ENCODE measurements at places on chromosomes 2 and 18.

DNA sequence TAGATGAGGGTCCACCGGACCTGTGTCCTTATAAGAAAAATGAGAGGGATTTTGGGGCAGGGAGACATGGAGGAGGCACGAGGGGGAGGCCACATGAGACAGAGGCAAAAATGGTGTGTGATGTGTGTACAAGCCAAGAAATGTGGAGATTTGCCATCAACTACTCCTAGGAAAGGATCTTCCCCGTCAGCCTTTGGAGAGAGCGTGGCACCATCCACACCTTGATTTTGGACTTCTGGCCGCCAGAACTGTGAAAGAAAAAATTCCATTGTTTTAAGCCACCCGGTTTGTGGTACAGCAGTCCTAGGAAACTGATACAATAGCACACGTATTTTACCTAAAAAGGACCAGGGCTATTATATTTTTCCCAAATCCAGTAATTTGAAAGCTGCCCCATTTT, 829.0 kb upstream of the SALL3 start:
- no peak for DNase-seq

DNA sequence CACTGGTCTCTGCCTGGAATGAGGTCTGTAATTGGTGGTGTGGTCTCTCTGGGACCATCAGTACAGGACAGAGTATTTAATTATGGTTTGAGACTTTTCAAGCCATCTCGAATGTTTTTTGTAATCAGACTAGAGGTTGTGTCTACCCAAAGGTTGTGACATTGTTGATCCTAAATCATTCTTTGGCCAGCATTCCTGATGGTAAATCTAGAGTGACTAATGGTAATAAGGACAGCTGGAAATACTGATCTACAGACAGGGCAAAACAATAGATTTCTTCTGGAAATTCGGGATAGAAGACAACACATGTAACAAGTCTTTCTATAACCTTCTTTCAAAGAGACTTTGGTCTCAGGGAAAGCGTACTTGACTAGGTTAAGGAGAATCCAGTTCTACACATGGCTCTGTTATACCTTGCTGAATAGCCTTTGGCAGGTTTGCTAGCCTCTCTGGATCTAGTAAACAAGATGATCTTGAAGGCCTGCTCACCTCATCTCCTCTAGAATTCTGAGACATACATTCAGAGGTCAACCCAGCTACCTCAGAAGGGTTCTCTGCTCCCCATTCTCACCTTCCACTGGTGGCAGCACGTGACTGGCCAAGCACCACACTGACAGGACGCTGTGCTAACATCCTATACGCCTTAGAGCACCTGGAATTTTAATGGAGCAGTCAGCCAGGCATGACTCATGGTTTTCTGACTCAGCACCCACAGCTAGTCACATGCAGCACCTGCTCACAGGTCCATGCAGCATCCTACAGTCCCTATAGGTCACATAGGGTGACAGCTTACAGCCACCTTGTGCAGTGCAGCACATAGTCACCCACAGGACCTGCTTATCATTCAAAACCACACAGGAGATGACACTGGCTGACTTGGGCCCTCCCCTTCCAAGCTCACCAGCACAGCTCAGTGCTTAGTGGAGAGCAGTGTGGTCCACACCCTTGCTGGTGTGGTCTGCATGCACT, 12.2 kb downstream of the PLB1 start:
- peak; percentile 64 for DNase-seq

GRCh38 chr2:173749315-173749714, 215.9 kb downstream of the SP3 start:
- no peak for DNase-seq

DNA sequence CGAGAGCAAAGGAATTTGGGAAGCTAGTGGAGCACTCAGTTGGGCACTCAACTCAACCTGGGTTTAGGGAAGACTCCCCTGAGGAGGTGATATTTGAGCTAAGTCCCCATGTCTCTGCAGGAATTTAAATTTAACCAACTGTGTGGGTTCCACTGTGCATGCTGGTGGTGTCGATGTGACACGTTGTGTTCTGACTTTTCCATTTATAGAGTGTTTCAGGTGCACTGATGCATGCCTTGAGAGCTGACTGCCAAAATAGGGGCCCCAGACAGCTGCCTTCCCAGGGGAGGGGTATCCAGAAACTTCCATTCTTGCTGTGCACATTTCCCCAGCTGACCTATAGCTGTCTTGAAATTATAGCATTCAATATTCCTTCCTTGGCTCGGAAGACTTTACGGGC, 63.7 kb upstream of the BCL2L11 start:
- DNase-seq = no peak

- no peak for DNase-seq
Observed at GRCh38 chr2:84894758-84895520, 10.5 kb upstream of the TMSB10 start.

DNA sequence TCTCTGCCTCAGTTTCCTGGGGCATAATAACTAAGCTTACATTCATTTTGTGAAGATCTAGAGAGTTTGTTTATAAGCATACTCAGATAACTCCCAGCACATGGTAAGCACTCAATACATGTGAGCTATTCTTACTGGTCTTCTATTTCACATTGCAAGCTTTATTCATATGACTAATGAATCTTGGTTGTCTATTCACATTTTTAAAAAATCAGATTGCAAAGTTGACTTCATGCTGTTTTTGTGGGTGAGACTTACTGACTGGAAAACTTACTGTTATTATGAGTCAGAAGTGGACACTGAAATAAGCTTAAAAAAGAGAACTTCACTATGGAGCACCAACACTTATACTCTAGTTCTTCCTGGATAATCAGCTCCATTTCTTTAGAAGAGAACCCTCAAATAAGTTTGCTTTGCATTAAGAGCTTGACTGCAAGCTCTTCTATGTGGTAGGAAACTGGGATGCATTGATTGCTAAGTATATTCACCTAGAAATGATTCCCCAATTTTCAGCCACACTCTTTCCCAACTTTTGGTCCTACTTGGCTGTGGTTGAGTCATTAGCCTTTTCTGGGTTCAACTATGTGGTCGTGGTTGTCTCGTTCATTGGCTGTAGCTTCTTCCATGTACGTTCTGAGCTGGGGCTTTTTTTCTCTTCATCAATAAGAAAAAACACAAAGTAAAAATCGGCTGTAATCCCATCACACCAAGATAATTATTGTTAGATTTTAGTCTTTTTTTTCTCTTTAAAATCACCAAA, 29.5 kb upstream of the RBMS1 start:
- DNase-seq = no peak

DNA sequence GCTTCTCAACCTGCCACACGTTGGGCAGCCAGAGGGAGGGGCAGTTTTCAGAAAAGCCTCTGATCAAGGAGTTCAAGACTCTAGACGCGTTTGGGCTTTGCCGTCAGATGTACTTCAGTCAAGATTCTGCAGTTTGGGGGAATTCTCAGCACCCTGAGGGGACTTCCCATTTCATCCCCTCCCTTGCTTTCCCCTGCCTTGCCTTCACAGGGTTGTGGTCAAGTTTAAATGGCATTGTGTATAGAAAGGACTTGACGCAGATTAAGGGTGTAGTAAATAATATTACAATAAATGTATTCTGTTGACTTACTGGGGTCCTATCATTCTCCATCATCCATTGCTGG, 198.3 kb upstream of the NABP1 start:
- no peak for DNase-seq

DNA sequence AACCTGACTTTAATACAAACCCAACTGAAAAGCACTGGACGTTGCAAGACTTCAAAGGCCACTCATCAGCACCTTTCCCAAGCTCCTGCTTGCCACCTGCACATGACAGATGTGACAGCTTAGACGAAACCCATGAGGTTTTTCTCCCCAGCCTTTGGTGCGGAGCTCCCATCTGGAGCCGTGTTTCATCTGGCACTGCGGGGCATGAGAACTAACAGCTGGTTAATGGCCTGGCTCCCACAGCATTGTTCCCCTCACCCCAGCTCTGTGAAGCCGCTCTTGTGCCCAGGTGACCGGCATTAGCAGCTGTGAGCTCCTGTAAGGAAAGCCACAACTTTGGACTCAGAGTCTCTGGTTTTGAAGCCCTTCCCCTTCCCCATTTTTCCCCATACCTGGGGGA, 50.9 kb downstream of the GALR1 start:
- no peak for DNase-seq

- no peak for DNase-seq
Observed at GRCh38 chr2:196182439-196183171, 11.2 kb upstream of the STK17B start.

GRCh38 chr18:79805211-79805887, 7.6 kb downstream of the KCNG2 start:
- no peak for DNase-seq

GRCh38 chr2:98460573-98461497, 16.2 kb downstream of the INPP4A start:
- DNase-seq = no peak

DNA sequence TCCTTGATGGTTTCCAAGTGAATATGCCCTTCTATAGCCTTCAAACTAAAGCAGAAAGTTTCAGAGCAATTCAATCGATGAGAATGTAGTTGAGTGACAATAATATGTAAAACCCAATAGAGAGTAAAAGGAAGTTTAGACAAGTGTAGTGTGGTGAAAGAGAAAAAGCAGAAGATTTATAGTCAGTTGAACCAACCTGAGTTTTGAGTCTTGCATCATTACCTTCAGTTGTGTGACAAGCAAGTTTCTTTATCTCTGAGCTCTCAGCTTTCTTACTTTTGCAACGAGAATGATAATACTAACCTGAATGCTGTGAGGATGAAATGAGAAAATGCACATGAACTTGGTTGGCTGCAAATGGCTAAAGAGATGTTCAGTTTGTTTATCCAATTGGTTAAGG, 40.6 kb upstream of the TMEM247 start:
- no peak for DNase-seq

- no peak for DNase-seq
Observed at GRCh38 chr2:239836021-239836765, 188.9 kb downstream of the NDUFA10 start.

GRCh38 chr2:151730262-151730975, 3.9 kb downstream of the NEB start:
- DNase-seq = no peak

DNA sequence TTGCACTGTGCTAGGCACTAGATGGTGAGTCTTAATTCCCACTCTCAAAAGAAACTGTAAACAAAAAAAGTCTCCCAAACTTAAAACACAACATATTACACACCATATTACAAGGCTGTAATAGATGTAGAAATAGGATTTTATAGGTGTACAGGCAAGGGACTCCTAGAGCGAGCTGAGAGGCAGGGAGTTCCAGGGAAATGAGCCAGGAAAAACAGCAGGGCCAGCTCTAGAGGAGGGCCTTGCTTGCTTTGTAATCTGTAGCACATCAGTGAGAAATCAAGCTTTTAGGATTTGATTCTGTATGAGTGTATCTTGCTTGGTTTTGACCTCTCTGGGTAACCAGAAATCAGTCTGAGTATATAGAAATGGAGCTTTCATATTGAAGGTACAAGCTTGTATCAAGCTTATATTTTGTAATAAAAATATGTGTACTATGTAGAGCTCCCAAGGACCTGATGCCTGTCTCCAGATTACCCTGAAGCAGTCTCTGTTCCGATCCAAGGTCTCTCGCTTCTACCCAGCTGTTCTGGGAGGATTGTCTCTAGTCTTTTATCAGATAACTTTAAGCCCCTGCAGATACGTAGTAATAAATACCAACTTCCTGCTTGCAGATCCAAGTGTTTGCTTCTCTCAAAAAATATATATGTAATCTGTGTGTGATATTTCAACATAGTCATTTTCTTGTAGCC, 73.0 kb downstream of the MYO1B start:
- DNase-seq = no peak

GRCh38 chr2:177881008-177881747, 191.4 kb downstream of the PDE11A start:
- DNase-seq = no peak

DNA sequence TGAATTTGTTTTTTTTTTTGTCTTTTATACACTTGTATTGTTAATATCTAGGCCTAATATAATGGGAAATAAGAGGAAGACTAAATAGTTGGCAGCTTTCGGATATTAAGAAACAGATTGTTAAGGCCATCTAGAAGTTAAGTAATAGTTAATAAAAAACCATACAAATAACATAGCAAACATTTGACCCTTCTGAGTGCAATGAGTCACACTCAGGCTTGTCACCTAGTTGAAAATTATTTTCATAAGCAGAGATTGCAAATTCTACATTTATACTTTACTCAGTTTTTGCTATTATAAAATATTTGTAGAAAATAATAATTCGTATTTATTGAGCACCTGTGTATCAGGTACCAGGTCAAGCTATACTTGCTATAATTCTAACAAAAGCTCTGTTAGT, 2.4 kb downstream of the NUP35 start:
- DNase-seq = no peak

- no peak for DNase-seq
Observed at GRCh38 chr2:16288371-16289112, 348.2 kb downstream of the MYCN start.

DNA sequence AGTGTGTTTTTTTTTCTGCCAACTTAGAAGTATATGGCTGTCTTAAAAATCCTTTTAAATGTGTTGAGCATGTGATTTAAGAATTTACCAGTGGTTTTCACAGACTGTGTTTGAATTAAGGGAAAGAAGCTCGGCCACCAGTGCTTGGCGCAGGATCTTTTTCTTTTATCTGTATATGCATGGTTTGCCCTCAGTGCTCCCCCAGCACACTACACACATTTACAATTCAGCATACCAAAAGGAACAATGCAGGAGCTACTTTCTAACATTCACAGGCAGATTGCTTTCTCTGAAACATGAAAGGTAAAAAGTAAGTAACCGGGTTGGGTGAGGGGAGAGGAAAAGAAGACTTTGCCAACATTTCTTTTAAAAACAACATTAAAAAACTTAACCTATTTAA, 3.9 kb downstream of the SALL3 start:
- no peak for DNase-seq

DNA sequence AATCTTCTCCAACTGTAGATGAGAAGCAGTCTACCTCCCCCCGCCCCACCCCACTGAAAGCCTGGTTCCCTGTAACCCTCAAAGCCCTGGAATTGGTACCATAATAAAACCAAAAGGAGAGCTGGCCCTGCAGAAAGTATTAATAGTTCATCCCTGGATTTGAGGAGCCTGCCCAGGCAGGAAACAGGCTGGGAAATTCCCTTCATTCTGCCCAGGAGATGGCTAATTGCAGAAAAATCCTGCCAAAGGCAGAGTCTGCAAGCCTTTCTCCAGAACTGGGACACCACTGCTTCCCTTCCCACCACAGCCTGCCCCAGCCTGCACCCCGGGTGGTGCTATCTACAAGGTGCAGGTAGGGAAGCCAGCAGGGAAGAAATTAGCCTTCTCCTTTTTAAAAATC, 16.3 kb downstream of the GKN2 start:
- DNase-seq = no peak

DNA sequence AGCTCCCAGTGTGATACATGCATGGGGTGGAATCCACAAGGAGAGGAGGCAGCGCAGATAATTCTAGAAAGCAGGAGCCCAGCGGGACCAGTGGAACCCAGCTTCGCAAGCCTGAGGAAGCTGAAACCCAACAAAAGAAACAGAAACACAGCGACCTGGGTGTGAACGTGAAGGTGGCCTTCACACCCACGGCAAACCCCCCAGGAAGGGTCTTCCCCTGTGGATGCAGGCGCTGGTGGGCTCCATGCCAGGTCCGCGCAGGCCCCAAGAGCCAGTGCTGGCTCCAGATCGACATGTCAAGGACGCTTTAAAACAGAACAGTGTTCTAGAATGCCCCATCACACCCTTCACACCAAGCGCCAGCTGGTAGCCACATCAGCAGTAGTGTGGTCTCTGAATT, 22.1 kb downstream of the KIF1A start:
- no peak for DNase-seq

Data from SHP77 treated with DMSO at 0.1 percent for 48 hours (cell line).